ENCODE measurements at places on chromosomes 6 and 20.

DNA sequence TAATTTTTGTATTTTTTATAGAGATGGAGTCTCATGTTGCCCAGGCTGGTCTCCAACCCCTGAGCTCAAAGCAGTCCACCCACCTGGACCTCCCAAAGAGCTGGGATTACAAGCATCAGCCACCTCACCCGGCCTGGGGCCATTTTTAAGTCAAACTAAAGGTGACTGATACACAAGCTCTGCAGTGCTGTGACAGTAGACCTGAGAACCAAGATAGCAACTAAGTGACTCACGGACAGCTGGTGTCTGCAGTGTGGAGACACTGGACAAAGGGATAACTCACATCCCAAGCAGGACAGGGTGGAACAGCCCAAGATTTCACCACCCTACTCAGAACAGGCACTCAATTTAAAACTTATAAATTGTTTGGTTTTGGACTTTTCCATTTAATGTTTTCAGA lies 402.5 kb downstream of the CD83 start:
- DNase-seq = no peak

DNA sequence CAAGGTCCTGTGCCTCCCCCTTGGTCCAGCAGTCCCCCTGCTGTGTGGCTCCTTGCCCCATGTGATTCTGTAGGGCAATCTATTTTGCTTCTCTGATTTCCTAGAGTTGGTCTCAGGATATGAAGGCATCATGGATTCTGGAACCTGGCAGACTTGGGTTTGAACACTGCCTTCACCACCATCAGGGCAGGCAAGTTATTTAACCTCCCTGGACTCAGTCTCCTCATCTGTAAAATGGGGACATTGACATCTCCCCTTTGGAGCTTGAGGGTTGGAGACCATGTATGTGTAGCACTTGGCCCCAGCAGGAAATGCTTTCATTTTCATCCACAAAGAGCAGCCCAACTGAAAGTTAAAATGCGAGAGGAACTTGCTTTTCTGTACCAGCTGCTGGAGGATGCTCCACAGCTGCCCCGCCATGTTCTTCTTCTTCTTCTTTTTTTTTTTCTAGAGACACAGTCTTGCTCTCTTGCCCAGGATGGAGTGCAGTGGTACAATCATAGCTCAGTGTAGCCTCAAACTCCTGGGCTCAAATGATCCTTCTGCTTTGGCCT lies 6.7 kb downstream of the TOX2 start:
- DNase-seq = no peak

GRCh38 chr20:56795492-56795891 lies 166.4 kb downstream of the TFAP2C start:
- no peak for DNase-seq

GRCh38 chr6:133871131-133871530 lies 17.8 kb upstream of the TCF21 start:
- DNase-seq = no peak

Data from activated CD4-positive, alpha-beta T cell treated with anti-CD3 and anti-CD28 coated beads for 48 hours (primary cell).